ENCODE measurements at places on chromosomes 6 and 20.

GRCh38 chr6:155040901-155041650 lies 46.0 kb downstream of the TIAM2 start:
- DNase-seq: no peak

DNA sequence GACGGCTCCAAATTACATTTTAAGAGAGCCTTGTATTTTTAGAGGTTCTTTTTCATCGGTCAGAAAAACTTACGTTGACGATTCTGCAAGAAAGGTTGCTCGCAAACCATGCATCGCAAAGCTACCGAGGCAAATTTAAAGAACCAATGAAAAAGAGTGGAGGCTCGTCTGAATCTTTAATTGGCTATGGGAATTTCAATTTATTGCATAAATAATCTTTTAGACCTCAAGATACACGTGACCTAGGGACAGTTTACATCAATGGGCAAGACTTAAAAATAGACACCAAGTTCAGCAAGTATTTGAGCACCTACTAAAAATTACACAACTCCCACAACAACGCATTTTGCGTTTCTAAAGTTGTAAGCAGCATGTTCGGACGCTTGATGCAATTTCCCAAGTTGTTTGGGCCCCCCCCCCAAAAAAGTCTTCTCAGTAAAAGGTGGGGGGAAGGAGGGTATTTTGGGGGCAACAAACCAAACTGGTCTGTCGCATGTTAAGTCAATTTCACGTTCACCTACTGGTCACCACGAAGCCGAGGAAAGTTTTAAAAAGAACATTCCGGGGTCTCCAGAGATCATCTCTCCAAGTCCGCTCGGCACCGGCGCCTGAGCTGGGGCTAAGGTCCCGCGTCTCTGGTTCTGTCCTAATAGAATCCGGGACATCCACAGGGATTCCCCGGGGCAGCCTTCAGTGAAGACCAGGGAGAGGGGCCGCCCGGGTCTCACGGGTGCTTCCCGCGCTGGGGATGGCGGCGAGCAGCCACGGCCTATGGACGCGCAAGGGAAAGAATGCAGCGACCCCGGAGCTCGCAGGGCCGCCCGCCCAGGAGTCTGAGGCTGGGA lies 851 bp downstream of the SNX5 start:
- DNase-seq: no peak

DNA sequence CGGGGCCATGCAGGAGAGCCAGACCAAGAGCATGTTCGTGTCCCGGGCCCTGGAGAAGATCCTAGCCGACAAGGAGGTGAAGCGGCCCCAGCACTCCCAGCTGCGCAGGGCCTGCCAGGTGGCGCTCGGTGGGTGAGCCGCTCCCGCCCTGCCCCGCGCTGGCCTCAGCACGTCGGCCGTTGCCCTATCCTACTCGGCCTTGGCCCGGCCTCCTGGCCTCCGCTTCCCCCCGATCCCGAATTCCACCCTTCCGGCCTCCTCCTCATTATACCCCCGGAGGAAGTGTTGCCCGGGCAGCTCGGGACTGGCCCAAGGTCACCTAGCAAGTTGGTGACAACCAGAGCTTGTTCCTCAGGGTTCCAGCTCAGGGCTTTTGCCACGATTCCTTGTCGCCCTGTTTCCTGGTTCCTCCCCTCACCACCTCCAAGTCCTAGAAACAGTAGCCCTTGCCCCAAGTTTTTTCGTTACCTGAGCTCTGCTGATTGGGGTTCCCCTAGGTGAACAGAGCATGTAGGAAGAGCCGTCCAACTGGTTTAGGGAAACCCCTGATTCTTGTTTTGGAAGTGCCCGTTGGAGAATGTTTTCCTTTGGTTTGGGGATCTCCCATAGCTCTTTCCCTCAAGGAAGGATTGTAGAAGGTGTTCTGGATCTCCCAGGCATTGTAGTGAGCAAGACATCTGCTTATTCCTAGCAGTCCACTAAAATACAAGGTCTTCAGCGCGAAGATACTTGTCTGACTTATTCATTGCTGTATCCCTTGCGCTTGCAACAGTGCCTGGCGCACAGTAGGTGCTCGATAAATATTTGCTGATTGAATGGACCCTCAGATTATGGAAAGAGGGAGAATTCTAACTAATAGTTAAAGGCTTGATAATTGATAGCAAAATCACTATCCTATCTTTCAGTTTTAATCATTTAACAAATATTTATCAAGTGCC lies 641 bp downstream of the ARFGEF2 start:
- DNase-seq: no peak

DNA sequence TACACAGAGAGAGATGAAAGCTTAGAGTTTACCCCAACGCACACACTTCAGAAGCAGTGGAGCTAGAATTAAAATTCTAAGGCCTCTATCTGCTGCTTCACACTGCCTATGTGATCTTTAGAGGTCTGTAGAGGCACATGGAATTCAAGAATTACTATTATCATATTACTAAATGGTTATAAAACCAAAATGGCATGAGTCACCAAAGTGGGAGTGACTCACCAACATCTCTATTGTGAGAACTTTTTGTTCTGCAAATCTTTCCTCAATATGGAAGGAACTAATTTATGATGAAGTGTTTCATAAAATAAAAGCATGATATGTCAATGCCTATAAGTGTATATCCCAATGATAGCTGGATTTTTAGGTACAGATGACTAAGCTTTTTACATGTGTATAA lies 28.5 kb upstream of the TMEM244 start:
- no peak for DNase-seq

DNA sequence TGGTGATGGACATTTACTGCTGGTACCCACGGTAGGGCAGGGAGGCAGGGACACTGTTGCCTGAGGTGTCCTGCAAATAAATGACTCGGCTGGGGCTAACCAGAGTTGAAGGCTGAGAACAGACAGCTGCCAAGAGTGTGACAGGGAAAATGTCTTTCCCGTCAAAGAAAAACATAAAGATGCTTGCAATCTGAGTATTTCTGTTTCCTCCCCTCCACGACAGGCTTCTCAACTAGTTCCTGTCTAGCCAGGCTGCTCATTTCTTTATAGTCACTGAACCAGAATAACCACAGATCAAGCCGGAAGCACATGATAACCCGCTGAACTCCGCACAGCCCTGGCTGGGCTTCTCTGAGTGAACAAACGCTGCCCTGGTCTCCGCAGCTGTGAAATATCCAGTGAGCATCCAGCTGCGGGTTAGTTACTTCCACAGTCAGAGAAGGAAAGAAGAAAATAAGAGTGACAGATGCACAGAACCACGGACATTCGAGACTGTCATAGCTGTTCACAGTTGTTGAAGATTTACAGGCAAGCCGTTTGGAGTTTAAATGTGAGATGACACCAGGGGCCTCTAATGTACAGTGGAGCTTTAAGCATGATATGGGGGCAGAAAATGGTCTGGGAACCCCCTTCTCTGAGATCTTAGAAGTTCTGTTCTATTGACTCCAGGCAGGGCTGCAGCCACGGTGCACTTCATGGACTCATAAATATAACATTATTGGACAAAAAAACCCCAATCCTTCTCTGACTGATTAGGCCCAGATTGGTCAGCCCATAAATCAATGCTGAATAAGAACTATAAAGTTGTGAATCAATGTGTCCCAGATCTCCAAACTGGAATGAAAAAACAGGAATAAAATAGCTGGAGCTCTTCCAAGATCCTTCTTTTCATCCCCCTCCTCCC lies 299.9 kb upstream of the SUPT3H start:
- peak; percentile 9 for DNase-seq

DNA sequence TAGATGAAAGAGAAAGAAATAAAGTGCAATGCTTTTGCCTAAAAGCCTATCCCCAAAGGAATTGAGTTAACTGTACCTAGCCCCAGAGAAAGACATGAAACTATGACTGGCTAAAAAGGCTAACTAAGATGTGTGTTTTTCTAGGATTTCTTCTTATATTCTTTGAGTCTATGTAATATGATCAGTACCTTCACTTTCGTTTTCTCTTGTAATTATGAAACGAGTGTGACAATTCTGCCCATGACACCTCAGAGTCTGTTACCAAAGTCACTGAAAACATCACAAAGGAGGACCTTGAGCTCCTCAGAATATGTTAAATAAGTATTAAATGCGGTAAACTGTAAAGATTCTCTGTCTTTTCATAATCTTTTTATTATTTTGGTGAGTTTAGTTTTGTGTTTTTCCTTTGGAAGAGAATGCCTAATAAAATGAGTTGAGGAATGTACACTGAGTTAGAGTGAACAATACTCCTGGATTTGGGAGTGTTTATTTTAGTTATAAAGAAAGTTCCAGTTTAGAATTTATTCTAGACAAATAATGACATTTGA lies 141.3 kb downstream of the FUT9 start:
- no peak for DNase-seq

DNA sequence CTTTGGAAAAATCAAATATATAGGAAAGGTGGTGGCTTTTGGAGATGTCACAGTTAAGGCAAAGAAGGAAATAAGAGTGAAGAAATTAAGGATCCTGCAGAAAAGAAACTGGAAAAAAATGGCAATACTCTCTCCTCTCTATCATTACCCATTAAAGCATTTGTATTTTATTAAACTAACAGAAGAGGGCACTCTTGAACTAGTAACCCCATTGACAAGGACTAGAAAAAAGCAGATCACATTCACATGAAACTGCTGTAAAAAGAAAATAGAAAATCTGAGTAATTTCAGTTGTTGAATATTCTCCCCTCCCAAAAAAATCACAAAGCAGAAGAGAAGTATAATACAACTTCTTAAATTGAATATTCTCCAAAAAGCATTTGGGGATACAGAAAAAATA lies 104.1 kb upstream of the SLC35B3 start:
- no peak for DNase-seq

- DNase-seq: no peak
Observed at GRCh38 chr6:156413154-156413553, 364.0 kb upstream of the ARID1B start.

DNA sequence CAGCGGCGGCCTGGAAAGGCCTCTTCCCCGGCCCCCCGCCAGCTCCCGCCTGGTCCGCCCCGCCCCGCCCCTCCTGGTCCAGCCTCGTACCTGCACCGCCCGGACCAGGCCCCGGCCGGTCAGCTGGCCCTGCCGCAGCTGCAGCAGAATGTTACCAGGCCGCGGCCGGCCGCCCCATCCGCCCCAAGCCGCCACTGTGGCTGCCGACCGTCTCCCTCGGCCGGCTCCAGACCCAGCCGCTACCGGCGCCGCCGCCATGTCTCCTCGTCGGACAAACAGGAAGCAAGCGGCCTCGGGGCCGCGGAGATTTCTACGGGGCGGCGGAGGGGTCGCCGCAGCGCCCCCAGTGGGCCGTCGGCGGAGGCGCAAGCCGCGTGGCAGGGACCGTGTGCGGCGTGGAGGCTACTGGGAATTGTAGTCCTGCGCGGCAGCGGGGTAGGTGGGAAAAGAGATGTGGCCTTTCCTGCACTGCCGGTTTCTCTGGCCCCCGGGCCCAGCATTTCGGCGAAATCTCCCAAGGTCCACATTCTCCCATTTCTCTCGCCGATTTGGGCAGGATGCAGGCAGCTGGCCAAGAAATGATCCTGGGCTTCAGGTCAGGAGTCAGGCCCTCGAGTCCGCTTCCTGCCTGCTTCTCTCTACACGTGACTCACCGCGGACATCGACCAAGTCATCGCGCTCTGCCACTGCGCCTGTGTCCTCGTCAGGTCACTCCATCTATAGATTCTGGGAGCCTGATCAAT lies at the start of gene TRPC4AP:
TRPC4AP (minus strand) TSS at position 284 of the 743 bp plus-strand sequence; CDS start at position 258, 26 bp downstream.
- peak; percentile 68 for DNase-seq

DNA sequence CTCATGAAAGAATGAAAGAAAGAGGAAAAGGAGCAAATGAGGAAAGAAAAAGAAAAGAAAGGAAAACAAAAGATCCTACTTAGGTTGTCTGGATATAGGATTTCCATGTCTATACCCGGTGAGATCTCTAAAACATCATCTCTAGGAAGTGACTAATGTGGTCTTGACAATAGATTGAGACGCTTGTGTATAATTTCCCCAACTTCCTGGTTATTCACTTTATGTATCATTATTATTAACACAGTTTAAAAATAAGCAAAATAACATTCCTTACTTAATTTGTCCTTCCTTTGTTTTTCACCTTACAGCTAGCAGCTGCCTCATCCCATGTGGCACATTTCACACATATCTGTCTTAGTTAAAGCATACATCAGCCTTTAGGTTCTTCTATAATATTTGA lies 27.0 kb downstream of the LAMA4 start:
- DNase-seq: no peak

DNA sequence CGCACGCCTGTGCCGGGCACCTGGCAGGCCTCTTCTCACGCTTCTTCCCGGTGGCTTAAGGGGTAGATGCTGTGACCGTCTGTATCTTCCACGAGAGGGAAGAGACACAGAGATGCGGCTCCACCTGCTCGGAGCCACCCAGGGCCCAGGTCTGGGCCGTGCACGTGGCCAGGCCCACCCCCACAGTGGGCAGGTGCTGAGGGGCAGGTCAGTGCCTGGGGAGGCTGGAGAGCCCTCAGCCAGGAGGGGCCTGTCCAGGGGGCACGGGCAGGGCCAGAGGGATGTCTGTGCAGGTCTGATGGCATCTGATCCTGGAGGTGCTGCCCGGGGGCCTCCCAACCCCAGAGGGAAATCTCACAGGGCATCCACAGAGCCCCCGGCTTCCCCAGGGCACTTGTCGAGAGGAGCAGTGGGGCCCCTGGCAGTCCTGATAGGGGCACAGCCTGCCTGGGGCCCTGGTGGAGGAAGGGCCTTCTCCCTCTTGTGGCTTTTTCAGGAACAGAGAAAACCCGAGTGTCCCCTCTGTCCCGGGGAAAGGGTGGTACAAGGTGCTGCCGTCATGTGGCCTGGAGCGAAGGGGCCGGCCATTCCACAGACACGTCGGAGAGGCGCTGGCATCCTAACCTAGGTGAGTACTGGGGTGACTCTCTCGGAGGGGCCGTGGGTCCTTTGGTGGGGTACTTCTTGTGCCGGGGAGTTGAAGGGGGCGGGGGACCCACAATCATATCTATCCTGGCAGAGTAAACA lies 50.2 kb upstream of the CHRNA4 start:
- DNase-seq: no peak

DNA sequence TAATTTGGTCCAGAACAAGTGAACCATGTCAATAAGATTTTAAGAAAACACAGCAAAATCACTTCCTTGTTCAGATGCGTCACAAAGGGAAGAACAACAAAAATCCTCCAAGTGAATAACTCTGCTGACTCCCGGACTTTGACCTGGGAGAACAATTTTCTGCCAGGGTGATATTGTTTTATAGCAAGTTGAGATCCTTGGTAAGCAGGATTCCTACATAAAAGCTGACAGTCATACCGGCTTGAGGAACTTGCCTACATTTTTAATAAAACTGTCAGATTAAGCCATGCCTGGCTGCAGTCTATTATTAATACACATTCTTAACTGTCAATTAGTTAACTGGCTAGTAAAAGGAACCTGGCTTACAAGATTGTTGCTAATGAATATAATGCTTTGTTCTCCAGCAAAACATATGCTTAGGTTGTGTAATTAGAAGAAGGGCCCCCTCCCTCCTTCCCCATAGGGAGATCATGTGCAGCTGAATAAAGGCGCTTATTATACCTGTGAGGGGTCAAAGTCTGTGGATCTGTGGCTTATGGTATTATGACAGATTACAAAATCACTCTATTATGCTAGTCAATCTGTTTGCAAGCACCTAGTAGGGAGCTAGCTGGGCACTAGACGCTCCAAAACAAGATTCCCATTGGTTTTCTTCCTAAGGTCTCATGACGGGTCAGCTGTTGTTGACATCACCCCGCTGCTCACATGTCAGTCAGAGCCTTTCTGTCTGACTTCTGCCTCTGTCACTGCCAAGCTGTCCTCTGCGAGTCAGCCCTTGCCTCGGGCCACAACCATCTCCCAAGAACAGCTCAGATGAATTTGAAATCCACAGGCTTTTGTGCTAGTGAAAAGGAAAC lies 44.6 kb upstream of the SEC63 start:
- DNase-seq: no peak

GRCh38 chr20:17568972-17569521 lies 828 bp upstream of the DSTN start:
- DNase-seq: no peak

All from activated CD4-positive, CD25-positive, alpha-beta regulatory T cell (primary cell).